ENCODE measurements at places on chromosomes 5 and 9.

- no peaks in the 10 kb centered on the region for H3K4me1 ChIP-seq
- no peak overlapping the region for H3K27ac ChIP-seq
- no peak overlapping the region for H3K4me3 ChIP-seq
- no peaks in the 10 kb centered on the region for H3K36me3 ChIP-seq
- DNase-seq, result no peak
Measured at GRCh38 chr5:104965006-104965405, 1402.4 kb upstream of the NUDT12 start.

- H3K4me3 ChIP-seq, result peak overlapping the region; percentile 60
- H3K36me3 ChIP-seq, result no peaks in the 10 kb centered on the region
- DNase-seq, result no peak
- peak overlapping the region; percentile 77 for H3K27ac ChIP-seq
- no peaks in the 10 kb centered on the region for H3K27me3 ChIP-seq
Measured at GRCh38 chr9:134134949-134135342, 936 bp upstream of the WDR5 start.

- H3K36me3 ChIP-seq, result no peaks in the 10 kb centered on the region
- DNase-seq, result no peak
- no peaks in the 10 kb centered on the region for H3K4me1 ChIP-seq
Measured at GRCh38 chr5:59249726-59250125, 643.8 kb downstream of the PDE4D start.

- no peaks in the 10 kb centered on the region for H3K27me3 ChIP-seq
- H3K36me3 ChIP-seq, result no peaks in the 10 kb centered on the region
- no peak overlapping the region for H3K4me3 ChIP-seq
- H3K27ac ChIP-seq, result no peak overlapping the region
- H3K4me1 ChIP-seq, result peaks cover 44% of the 10 kb centered on the region
Measured at GRCh38 chr5:42628821-42629220, 127.8 kb upstream of the CCDC152 start.

All from cardiac muscle cell (in vitro differentiated cells and primary cell).